ENCODE measurements at places on chromosomes 11 and 22.

GRCh38 chr11:9225748-9226298 lies 39.3 kb downstream of the DENND5A start:
- H3K27ac ChIP-seq: no peak overlapping the region
- H3K4me1 ChIP-seq: peaks cover 2% of the 10 kb centered on the region
- no peaks in the 10 kb centered on the region for H3K36me3 ChIP-seq
- no peak for DNase-seq

GRCh38 chr11:65958774-65959420 lies 2.6 kb upstream of the SART1 start:
- peaks cover 7% of the 10 kb centered on the region for H3K4me1 ChIP-seq
- no peaks in the 10 kb centered on the region for H3K27me3 ChIP-seq
- no peak overlapping the region for H3K27ac ChIP-seq

DNA sequence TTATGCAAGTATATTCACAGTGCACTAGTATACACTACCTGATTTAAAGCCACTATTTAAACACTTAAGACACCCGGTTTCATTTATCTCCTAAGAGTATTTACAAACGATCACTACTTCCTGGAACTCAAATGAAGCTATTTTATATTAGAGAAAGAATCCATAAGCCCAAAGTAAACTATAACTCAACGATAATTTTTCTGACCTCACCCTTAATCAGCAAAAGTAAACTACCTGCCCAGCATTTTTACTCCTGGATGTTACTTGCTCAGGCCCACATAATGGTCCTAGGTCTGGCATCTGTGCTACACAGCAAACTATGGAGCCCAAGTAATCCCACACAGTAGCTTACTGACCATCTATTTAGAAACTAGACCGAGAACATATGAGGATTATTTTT lies 33.4 kb downstream of the TSG101 start:
- no peak for DNase-seq
- no peaks in the 10 kb centered on the region for H3K4me1 ChIP-seq

DNA sequence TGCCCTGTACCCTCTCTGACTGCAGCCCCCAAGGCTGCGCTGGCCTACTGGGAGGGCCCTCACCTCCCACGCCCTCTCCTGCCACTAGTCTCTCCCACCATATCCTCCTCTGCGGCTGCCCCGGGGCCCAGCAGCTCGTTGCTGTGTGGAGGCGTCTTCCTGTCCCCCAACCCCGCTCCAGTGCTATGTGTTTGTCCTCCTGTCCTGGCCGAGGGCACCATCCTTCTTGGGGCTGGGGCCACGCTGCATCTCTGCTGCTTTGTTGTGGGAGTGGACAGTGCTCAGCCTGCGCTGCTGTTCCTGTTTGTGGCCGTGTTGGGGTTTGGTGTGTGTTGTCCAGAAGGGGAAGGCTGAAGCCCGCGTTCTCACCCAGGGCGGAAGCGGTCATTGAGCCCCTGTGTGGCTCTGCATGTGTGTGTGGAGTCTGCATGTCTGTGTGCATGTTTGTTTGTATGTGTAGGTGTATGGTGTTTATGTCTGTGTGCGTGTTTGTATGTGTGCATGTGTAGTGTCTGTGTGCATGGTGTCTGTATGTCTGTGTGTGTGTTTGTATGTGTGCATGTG lies 15.7 kb downstream of the TPCN2 start:
- no peak for DNase-seq
- peaks cover 3% of the 10 kb centered on the region for H3K36me3 ChIP-seq
- H3K4me3 ChIP-seq: no peak overlapping the region

- H3K4me3 ChIP-seq: no peak overlapping the region
- no peak for DNase-seq
- peaks cover 4% of the 10 kb centered on the region for H3K4me1 ChIP-seq
Measured at GRCh38 chr22:17949642-17950473, 74.5 kb downstream of the MICAL3 start.

DNA sequence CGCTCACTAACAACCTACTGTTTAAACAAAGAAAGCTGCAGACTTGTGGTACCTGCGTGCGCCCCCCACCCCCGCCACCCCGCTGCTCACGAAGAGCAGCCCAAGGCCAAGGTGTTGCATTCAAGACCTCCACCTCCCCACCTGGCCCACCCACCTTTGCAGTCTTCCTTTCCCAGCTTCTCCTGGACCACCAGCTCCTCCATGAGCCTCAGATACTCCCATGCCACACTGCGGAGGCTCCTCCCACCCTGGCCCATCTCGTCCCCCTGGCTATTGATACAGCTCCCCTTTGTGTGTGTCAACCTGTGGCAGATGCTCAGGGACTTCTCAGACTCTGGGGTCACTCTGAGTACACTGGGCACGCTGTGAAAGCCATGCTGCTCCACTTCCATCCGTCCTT lies 3.9 kb downstream of the CDPF1 start:
- peaks cover 2% of the 10 kb centered on the region for H3K36me3 ChIP-seq
- no peak overlapping the region for H3K4me3 ChIP-seq
- no peak overlapping the region for H3K27ac ChIP-seq

DNA sequence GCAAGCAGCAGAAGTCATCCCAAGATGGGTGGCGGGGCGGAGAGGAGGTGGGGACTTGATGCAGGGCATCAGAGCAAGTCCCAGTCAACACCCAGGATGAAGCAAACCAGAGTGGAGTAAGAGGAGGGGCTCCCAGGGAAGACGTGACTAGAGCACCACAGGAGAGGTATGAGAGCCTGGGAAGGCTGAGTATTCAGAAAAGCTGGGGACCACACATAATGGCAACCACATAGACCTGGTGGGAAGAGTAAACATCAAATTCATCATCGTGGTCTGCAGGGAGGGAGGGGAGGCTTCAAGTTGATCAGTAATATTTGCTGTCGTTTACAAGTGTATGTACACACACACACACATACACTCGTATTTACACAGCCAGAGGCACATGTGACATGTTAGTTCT lies 60.7 kb upstream of the CLTCL1 start:
- peaks cover 25% of the 10 kb centered on the region for H3K36me3 ChIP-seq
- H3K4me1 ChIP-seq: no peaks in the 10 kb centered on the region
- DNase-seq: no peak
- no peak overlapping the region for H3K4me3 ChIP-seq
- H3K27me3 ChIP-seq: no peaks in the 10 kb centered on the region
